ENCODE measurements at places on chromosomes 13 and 19. TPM values are rescaled to one million over a fixed set of nuclear protein-coding genes. Genes with fewer than 3 reads are reported as not detected.

Gene DUXA
- not detected for total RNA-seq

Gene PGLYRP2
- not detected for total RNA-seq

Gene MRPL54
- 38.3 TPM for total RNA-seq

Gene FFAR2
- not detected for total RNA-seq

Gene PDX1
- total RNA-seq, result not detected

Gene SULT2A1
- total RNA-seq, result not detected

Gene MVB12A
- total RNA-seq, result 45.7 TPM

Gene NLRP11
- not detected for total RNA-seq

Gene PCP2
- total RNA-seq, result not detected

Gene THSD8
- total RNA-seq, result not detected

Gene ACER1
- not detected for total RNA-seq

Gene SIGLEC5
- total RNA-seq, result not detected

Gene SLC27A5
- 5.1 TPM for total RNA-seq

Gene C19orf85
- total RNA-seq, result not detected

Gene ZNF587
- 19.9 TPM for total RNA-seq

Gene CEACAM7
- not detected for total RNA-seq

Gene GPR42
- total RNA-seq, result not detected

Gene ZNF177
- total RNA-seq, result 0.73 TPM

Gene POLR1G
- total RNA-seq, result 16.2 TPM

Gene RASIP1
- total RNA-seq, result 2.9 TPM

Gene DZIP1
- total RNA-seq, result 20.2 TPM

Gene BCAM
- 1.8 TPM for total RNA-seq

Gene ZNF557
- total RNA-seq, result 9.6 TPM

Gene C19orf38
- total RNA-seq, result 0.39 TPM

Gene CYP4F2
- total RNA-seq, result not detected

Gene ZNF506
- total RNA-seq, result 8.6 TPM

Gene PRR22
- total RNA-seq, result 0.78 TPM

Gene TUBB4A
- not detected for total RNA-seq

Gene B3GNT8
- 1.1 TPM for total RNA-seq

Gene LGALS4
- total RNA-seq, result not detected

Gene PHLDB3
- total RNA-seq, result 9.6 TPM

Gene KLF1
- total RNA-seq, result not detected

Gene LHB
- total RNA-seq, result not detected

Gene LYPD3
- not detected for total RNA-seq

Gene VAV1
- not detected for total RNA-seq

Gene FXYD1
- not detected for total RNA-seq

Gene PLIN4
- total RNA-seq, result 4.7 TPM

Gene COMP
- total RNA-seq, result 0.37 TPM

Gene STOML3
- total RNA-seq, result not detected

Gene SCN1B
- 2.2 TPM for total RNA-seq

Gene SLC15A1
- not detected for total RNA-seq

Gene OR10H1
- total RNA-seq, result not detected

Gene LILRB3
- not detected for total RNA-seq

Gene BEST2
- not detected for total RNA-seq

Gene FGF9
- not detected for total RNA-seq

Gene SIGLEC8
- not detected for total RNA-seq

Gene LPAR2
- total RNA-seq, result 1.1 TPM

Gene ZNF112
- 4.4 TPM for total RNA-seq

All from subcutaneous preadipocyte (primary cell).